Inflammatory macrophage (primary cell): ENCODE measurements at places on chromosomes 3 and 15.

- DNase-seq, result no peak
Observed at GRCh38 chr15:59424616-59425015, 13.4 kb upstream of the FAM81A start.

GRCh38 chr15:34765741-34766140 is 10.9 kb upstream of the GJD2 start:
- no peak for DNase-seq

GRCh38 chr15:84725001-84725491 is 9.1 kb upstream of the SEC11A start:
- DNase-seq, result peak; percentile 96

GRCh38 chr3:159761848-159762635 is 226.6 kb upstream of the IL12A start:
- DNase-seq, result no peak

GRCh38 chr3:128335621-128336296 is 130.9 kb downstream of the DNAJB8 start:
- no peak for DNase-seq

GRCh38 chr15:95457520-95457919 is 873.0 kb upstream of the NR2F2 start:
- DNase-seq, result no peak

DNA sequence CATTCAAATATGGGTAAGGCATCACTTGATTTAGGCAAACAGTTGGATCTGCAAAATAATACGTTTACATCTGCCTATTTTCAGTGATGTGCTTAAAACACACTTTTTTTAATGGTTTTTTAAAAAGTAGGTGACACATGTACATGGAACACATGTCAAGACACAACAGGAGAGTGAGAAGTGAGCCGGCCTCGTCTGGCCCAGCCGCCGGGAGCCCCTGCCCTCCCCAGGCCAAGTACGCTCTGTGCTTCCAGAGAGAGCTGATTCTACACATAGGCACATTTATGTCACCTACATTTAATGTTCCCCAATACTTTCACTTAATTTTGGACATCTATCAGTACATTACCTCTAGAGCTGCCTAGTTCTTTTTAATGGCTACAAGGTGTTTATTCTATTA is 3.8 kb downstream of the TM2D3 start:
- no peak for DNase-seq

- no peak for DNase-seq
Observed at GRCh38 chr3:138303474-138303873, 26.2 kb downstream of the NME9 start.

DNA sequence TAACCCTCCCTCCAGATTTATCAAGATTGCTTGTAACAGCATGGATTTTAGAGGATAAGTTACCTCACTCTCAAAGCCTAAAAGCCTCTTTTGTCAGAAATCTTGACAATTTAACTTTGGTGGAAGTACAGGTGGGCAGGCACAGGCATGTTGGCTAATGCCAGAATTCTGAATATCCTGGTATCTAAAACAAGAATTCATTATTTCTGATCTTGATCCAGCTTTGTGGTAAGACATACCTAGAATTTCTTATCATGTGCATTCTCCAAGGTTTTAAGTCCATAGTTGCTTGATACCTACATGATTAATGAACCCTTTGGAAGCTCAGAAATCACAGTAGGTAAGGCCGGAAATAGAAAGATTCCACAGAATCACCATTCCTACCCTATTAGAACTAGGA is 109.9 kb upstream of the TTC14 start:
- no peak for DNase-seq

- no peak for DNase-seq
Observed at GRCh38 chr3:171018156-171018935, 8.2 kb downstream of the SLC2A2 start.

- no peak for DNase-seq
Observed at GRCh38 chr3:191085091-191085490, 114.0 kb upstream of the OSTN start.

DNA sequence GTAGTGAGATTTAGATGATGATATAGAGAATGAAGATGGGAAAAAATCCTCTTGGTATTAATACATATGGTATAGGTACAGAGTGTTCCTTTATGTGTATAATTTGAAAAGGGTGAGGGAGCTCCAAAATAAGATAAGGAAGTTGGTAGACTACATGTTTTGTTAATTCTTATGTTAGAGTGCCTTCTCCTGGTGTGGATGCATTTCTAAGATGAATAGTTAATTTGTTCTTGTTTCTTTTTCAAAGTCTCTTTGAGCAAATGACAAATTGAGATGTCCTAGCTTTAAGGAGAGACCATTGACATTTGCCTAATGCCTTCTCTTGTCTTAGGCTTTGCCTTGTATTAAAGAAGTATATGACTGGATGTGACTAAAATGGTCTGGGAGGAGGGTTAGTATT is 34.1 kb downstream of the AKAP13 start:
- no peak for DNase-seq

- DNase-seq, result no peak
Observed at GRCh38 chr3:170730071-170730812, 139.8 kb downstream of the RPL22L1 start.

GRCh38 chr15:29364426-29365078 is 94.9 kb upstream of the NSMCE3 start:
- no peak for DNase-seq

- no peak for DNase-seq
Observed at GRCh38 chr3:168998792-168999191, 664.7 kb downstream of the MECOM start.

- DNase-seq, result no peak
Observed at GRCh38 chr3:165713479-165713878, 123.7 kb downstream of the BCHE start.

- peak; percentile 59 for DNase-seq
Observed at GRCh38 chr3:49906073-49906743, 2.5 kb upstream of the MST1R start.

DNA sequence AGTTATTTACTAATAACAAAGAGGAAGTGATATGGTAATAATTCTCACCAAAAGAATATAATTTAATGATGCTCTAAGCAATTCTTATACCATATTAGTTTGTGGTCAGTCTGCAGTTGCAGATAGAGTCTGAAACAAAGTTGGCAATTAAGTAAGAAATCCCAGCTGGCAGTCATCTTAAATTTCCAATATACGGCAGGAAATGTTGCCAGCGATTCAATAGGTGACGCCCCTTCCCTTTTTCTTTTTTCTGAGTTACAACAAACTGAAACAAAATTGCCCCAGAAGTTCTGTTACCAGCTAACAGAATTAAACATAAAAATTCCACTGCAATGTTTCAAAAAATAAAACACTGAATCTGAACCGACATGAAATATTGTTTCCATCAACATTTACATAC is 26.7 kb downstream of the LRRFIP2 start:
- peak; percentile 51 for DNase-seq

DNA sequence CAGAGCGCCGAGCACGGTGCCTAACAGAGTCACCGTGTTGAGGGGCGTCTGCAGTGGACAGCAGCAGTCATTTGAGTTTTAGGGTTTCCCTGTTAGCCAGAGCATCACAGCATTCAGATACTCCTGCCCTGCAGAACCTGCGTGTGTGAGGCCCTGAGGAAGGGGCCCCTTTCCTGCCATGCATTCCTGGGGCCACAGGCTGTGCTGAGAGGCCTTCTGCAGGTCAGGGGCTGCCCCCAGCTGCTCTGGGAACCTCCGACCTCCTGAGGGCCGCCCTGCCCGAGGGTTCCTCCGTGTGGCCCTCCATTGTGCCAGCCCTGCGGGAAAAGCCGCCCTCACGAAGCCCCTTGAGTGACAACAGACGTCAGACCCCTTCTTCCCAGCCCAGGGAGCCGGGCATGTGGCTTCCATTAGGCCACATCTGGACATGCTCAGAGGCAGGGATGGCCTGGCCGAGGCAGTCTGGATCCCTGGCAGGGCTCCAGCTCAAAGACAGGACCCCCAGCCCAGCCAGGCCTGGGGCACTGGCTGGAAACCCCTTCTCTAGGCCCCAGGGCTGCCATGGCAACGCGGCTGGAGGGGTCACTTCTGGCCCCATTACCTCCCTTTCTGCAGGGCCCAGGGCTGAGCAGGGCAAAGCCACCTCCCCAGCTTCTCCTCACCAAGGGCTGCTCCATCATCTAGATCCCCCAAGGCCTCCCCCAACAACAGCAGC is 25.3 kb downstream of the FBLN2 start:
- DNase-seq, result no peak

- DNase-seq, result no peak
Observed at GRCh38 chr3:30893678-30894325, 659 bp downstream of the GADL1 start.

DNA sequence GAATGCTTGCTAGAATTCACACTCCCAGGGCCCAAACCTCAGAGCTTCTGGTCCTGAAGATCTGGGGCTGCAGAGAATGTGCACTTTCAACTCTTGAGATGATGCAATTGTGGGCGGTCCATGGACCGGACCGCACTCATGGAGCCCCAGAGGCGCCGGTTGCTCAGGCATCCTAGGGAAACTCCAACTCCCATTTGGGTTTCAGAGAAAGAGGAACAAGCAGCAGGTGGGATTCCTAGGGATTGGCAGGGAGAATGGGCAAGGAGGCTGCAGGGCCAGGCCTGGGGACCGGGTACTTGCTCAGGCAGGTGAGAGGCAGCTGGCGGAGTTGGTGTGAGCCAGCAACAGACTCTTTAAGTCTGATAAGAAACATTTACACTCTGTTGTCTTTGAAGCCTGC is 3.5 kb downstream of the NOX5 start:
- DNase-seq, result no peak

- DNase-seq, result no peak
Observed at GRCh38 chr3:188937389-188937788, 234.4 kb upstream of the TPRG1 start.

DNA sequence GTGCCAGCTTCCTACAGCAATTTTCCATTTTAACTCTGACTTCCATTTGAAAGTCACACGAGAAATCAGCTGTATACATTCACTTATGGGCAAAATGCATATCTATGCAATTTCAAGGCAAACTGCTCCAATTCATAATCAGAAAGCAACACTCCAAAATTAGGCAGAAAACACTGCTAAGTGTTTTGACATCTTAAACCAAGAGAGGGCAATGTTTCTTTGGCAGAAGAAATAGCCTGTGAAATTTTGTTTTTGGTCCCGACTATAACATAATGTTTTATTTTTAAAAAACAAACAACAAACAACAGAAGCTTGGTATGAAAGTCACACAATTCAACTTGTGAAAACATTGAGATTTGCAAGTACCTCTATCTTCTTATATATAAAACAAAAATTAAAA is 42.6 kb downstream of the GOLIM4 start:
- DNase-seq, result no peak

DNA sequence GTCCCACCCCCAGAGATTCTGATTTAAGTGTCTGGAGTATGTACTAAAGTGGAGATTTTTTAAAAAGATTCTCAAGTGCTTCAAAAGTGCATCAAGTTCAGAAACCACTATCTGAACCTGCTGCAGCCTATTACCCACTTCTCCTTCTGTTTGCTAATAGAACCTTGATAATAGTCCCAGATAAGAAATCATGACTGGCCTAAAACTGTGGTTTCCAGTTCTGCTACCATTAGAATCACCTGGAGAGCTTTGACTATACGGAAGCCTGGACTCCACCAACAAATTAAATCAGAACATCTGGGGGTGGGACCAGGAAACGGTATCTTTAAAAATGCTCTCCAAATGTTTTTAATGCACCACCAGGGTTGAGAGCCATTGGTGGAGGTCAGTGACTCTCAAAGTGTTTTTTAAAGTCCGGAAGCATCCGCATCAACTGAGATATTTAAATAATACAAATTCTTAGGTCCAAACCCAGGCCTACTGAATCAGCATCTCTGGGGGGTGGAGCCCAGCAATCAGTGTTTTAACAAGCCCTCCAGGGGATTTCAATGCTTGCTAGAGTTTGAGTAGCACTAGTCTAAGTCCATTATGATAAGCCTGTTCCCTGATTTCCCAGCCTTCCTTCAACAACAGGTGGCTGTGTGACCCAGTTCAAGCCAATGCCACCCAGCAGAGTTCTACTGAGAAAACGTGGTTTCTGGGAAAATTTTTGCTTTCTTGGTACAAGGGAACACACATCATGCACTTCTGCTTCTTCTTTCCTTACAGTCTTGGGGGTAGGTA is 45.4 kb upstream of the TIPARP start:
- no peak for DNase-seq

DNA sequence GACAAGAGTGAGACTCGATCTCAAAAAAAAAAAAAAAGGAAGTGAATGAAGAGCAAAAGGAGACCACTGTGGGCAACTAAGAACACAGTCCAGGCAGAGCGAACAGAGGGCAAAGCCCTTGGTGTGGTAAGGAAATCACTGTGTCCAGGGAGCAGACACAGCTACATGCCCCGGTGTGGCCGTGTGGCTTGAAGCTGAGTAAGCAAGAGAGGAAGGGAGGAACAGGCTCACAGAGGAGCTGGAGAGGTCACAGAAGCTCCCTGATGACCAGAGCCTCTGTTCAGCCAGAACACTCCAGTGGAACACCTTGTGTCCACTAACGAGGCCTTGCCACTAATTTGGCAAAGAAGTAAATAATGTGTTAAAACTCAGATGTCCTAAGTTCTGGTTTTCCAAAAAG is 60.6 kb upstream of the GATA2 start:
- no peak for DNase-seq
